Left ventricle myocardium inferior (tissue), 1 donor: ENCODE measurements at places on chromosomes 1 and 21. TPM values are rescaled to one million over a fixed set of nuclear protein-coding genes. Genes with fewer than 3 reads are reported as not detected.

DNA sequence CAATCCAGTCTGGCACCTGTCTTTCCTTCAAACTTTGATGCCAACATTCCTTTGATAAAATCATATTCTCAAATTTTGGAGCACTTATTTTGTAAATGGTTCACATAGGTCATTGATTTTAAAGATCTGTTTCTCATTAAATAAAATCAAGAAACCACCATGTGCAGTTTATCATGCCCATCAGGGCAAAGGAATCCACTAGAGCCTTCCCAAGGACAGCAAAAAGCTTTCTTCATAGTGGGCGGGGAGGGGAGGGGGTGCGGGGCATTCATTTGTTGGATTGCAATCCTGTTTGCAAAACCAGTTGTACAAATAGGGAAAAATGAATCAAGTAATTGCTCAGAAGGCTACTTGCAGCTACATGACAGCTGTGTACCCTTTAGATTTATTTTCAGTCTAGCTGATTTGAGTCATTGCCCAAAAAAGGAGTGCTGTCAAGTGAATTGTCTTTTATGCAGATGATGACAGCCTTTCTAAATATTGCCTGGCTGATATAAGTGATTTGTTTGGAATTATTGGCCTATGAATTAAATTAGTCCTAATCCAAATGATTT lies 23.0 kb downstream of the LRRC8B start:
- H3K4me3 ChIP-seq: no peak overlapping the region
- no peaks in the 10 kb centered on the region for H3K36me3 ChIP-seq

- peaks cover 87% of the 10 kb centered on the region for H3K4me1 ChIP-seq
- DNase-seq: peak; percentile 78
- H3K4me3 ChIP-seq: no peak overlapping the region
- peak overlapping the region; percentile 91 for H3K27ac ChIP-seq
- H3K36me3 ChIP-seq: no peaks in the 10 kb centered on the region
These were observed 6.0 kb downstream of the TRNP1 start for GRCh38 chr1:26999440-26999987.

- H3K4me1 ChIP-seq: no peaks in the 10 kb centered on the region
- no peak overlapping the region for H3K27ac ChIP-seq
- no peaks in the 10 kb centered on the region for H3K27me3 ChIP-seq
- DNase-seq: no peak
- H3K4me3 ChIP-seq: no peak overlapping the region
- no peaks in the 10 kb centered on the region for H3K36me3 ChIP-seq
These were observed 10.5 kb upstream of the SDE2 start for GRCh38 chr1:226009650-226010044.

- peak overlapping the region; percentile 90 for H3K4me3 ChIP-seq
- H3K27ac ChIP-seq: peak overlapping the region; percentile 93
- H3K27me3 ChIP-seq: peaks cover 24% of the 10 kb centered on the region
- peaks cover 52% of the 10 kb centered on the region for H3K4me1 ChIP-seq
- DNase-seq: peak; percentile 16
These were observed 954 bp downstream of the MARK1 start for GRCh38 chr1:220528679-220529501.

DNA sequence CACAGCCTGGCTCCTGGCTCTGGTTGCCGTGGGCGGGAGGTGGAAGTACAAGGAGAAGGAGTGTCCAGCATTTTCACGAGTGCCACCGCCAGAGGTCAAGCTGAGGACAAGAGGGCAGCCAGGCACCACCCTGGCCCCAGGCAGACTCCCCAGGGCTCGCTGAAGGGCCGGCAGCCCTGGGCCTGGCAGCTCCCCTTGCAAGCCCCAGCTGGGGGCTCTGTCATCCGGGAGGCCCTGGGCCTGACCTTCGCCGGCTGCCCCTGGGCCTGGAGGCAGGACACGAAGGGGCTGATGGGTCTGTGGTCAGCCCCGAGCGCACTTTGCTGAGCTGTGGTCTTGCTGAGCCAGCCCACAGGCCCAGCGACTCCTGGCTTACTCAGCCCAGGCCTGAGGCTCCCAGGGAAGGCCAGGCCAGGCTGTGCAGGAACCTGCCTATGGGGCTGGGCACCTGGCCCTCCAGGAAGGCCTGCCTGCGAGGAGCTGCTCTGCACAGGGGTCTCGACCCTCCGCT lies 74.8 kb downstream of the MORN1 start:
- peak overlapping the region; percentile 92 for H3K27ac ChIP-seq
- no peak for DNase-seq
- no peaks in the 10 kb centered on the region for H3K36me3 ChIP-seq

DNA sequence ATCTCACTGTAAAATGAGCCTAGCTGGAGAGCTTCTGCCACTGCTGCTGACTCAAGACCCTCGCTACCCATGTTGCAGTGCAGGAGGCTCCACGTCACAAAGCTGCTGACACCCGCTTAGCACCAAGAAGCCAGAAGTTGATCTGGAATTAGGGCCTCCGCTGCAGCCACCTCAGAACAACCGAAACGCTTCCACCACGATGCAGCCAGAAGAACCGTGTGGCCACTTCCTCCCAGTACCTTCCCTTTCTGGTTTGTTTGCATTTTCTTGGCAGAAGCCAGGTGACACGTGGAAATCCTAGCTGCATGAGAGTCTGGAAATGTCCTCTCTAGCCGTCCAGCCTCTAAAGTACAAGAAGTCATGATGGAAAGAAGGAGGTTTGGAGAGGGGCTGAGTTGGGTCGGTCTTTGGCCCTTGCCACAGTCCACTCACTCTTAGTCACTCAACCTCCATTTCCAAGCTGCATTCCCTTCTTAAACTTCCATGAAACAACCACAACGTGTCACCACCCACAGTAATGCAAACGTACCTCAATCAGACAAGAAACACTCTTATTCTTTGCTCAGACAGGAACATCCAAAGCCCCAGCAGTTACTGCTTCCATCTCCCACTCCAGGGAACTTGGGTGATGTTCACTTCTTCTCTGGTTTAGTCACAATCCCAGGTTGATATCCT lies 10.0 kb upstream of the CDA start:
- no peaks in the 10 kb centered on the region for H3K4me1 ChIP-seq
- H3K36me3 ChIP-seq: no peaks in the 10 kb centered on the region
- no peak overlapping the region for H3K4me3 ChIP-seq
- no peak overlapping the region for H3K27ac ChIP-seq

The DCST1 gene
- total RNA-seq: not detected

The PLCH2 gene
- 0.16 TPM for total RNA-seq

The TMEM82 gene
- not detected for total RNA-seq
